ENCODE measurements at places on chromosomes 3 and 15.
A peak's percentile ranks its signal among the peaks of the same experiment; 100 is the strongest.

- no peak for DNase-seq
These were observed 457.3 kb upstream of the KCNMB2 start for GRCh38 chr3:178078953-178079352.

GRCh38 chr3:187015903-187016638, 85.7 kb downstream of the ST6GAL1 start:
- DNase-seq: peak; percentile 34

- DNase-seq: no peak
These were observed 232.2 kb downstream of the PTPRG start for GRCh38 chr3:61793521-61793920.

DNA sequence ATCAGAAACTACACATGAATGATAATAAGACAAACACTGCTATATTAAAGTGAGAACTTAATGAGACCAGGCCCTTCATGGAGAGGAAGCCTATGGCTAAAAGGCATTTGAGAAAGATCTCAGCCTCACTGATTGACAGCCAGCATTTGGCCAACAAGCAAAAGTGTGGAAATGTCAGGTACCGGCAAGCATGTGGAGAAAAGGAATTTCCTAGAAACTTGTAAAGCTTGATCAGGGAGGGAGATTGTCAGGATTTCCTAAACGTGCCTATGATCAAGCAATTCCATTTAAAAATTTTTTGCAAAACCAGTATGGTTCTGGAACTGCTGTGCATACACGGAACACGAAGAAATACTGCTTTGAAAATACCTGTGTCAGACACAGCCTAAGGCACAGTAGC, 220.3 kb upstream of the ATP10A start:
- DNase-seq: no peak

DNA sequence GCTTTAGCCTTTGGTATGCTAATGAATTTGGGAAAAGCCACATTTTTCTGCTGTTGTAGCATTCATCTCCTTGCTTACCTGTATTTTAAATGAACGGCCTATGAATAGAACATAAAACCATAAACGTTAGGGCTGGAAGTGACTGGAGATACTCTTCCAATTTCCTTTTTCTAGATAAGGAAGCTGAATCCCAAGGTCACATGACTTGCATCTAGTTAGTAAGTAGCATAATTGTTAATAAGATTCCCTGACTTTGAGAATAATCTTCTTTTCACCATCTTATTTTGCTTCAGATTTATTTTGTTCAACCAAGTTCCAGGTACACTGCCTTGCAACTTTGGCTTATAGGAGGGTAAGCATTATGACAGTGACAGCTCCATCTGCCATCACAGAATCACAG, 20.7 kb upstream of the EDEM1 start:
- DNase-seq: no peak

DNA sequence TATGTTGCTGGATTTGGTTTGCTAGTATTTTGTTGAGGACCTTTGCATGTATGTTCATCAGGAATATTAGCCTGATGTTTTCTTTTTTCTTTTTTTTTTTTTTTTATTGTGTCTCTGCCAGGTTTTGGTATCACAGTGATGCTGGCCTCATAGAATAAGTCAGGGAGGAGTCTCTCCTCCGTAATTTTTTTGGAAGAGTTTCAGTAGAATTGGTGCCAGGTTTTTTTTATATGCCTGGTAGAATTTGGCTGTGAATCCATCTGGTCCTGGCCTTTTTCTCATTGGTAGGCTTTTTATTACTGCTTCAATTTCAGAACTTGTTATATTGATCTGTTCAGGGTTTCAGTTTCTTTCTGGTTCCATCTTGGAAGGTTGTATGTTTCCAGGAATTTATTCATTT, 165.8 kb downstream of the VPS8 start:
- no peak for DNase-seq

DNA sequence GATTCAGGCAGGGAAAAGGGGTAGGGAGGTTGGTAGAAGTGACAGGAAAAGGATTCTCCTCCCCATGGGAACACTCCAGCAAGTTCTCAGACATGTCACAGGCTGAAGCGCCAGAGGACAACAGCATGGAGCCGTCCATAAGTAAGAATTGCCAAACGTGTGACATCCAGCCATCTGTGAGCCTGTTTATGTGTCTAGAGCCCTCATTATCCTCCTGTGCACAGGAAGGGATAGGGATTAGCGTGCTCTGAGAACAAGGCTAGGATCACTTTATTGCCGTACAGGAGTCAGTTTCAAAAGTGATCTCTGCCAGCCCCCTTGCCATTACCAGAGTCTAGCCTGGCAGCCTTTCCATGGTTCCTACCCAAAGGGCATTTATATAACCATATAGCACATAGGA, 549.5 kb downstream of the NTRK3 start:
- no peak for DNase-seq

DNA sequence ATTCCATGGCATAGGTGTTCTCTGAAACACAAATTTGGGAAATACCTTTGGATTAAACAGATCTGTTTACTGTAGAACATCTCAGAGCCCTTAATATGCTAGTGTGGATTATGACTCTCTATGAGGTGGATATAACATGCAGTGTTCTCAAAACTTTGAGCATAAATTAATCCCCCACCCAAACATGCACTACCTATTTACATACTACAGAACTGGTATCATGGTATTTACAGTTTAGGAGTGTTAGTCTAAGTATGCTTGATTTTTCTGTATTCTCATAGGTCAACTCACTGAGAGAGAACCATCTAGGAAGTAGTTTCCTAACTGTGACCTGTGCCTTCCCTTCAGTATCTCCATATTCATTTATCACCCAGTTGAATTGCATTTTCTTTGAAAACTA, 30.9 kb upstream of the ZNF609 start:
- DNase-seq: no peak

DNA sequence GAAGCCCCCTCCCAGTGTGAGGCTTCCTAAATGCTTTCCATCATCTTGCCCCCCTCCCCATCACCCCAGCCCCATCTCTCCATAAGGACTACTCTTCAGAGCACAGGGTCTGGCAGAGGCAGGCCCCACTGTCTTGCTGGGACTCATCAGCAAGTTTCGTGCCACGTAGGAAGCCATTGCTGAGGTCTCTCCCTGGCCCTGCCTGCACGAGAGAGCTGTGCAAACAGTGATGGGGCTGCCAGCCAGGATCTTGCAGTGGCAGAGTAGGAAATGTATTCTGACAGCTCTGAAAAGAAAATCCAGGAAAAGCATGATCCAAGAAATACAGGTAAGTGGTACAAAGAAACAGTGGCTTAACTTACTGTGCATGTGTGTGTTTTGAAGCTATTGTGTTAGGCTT, 22.6 kb downstream of the ISL2 start:
- DNase-seq: no peak

- DNase-seq: peak; percentile 87
These were observed 16.8 kb upstream of the CHD2 start for GRCh38 chr15:92883163-92883875.

GRCh38 chr3:150495563-150496168, 50.6 kb downstream of the SERP1 start:
- peak; percentile 65 for DNase-seq

GRCh38 chr3:164397462-164397861, 680.8 kb downstream of the SI start:
- DNase-seq: no peak

DNA sequence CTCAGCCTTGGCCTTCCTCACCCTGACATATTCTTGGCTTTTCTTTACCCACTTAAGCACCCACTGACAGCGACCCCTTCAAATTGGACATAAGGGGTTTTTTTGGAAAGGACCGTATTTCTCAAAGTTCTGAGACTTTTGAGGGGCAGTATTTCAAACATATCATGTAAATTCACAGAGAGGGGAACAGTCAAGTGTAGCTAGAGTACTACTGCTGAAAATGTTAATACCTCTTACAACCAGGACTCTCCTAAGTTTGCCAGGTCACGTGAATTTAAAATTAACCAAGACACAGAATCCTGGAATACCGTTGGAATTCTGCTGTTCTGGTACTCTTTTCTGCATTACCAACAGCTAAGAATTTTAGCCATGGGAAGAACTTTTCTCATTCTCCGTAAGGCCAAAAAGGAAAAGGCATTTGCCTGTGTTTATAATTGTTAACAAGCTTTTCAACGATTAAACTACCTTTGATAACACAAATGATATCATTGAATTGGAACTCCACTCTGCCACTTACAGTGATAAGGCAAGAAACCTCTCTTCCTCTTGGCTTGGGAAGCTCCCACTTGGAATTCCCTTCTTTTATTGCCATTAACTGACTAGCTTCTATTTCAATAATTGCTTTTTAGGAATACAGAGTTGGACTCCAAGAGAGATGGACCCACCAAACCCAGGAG, 597 bp upstream of the GBE1 start:
- DNase-seq: no peak

DNA sequence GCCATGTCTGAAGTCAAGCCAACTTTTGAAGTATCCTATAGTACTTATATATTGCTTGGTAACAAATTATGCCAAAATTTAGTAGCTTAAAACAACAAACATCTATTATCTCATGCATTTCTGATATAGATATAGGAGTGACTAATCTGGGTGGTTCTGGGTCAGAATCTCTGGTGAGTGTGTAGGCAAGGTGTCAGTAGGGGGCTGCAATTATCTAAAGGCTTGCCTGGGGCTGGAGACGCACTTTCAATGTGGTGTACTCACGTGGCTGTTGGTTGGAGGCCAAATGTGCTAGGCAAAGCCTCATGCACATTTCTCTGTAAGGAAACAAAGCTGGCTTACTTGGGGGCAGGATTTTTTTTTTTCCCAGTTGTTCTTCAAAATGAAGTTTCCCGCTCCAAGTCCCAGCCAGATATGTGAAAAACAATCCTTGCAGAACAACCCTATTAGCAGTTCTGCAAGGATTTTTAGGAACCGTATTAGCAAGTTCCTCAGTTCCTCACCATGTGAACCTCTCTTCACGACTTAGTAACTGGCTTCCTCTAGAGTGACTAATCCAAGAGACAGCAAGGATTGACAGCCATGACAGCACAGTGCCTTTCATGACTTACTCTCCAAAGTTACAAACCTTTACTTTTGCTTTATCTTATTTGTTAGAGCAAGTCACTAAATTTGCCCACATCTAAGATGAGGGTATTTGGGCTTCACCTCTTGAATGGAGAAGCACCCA, 25.8 kb downstream of the GREM1 start:
- DNase-seq: no peak

DNA sequence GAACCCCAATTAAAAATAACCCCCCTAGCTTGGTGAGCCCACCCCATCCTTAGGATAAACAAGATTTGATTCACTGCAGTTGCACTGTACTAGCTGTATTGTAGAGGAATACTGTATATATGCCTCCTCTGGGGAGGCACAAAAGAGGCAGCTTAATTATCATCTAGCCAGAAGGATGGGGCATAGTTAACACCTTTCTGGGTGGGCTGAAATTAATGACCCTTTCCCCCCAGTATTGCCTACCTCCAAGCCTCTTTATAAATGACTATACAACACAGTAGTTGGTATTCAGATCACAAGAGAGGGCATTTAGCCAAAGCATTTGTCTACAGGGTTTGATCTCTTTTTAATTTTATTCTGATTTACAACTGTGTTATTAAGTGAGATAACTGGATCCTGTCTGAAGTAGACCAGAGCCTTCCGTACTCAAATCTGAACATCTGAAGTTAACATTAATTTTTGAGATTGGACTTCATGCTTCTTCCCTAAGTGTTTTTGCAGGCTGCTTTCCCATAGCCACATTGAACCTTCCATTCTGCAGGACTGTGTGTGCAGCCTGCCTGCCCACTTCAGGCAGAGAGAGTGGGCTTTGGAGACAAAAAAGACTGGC, 807.0 kb upstream of the ARRDC4 start:
- DNase-seq: no peak

- DNase-seq: no peak
These were observed 26.8 kb upstream of the CPNE9 start for GRCh38 chr3:9676785-9677184.

DNA sequence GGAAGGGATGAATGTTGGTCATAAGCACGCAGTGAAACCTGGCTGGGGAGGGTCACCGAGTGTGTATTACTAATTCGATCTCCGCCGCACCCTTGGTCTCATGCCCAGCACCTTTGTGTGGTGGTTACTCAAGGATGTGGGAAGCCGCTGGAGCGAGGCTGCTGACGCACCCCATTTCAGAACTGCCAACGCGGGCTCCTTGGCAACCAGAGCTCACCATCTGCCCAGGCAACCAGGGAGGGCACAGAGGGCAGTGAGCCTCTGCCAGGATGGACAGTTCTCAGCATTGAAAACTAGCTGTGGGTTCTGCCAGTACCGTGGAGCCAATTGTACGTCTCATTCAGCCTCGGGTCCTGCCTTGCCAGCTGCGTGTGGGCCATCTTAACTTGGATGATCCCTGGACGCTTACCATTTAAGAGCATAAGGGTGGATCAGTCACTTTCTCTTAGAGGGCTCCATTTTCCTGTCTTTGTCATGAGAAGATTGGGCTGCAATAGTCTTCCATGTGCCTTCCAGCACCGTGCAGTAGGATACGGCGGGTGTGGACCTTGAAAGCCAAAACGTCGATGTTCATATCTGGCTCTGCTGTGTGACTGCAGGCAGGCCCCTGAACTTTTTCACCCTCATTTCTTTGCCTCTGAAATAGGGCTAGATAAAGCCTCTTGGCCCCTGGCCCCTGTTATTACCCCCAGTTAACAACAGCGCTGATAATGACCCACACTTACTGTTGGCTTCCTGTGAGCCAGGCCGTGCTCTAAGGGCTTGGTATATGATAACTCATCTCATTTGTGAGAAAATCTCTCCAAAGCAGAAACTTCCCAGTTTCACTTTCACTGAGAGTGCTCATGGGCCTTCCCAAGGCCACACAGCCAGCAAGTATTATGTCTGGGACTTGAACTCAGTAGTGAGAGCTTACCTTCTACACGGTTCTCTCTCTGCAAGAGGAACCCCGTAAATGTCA, 238.8 kb downstream of the OPA1 start:
- DNase-seq: peak; percentile 6

DNA sequence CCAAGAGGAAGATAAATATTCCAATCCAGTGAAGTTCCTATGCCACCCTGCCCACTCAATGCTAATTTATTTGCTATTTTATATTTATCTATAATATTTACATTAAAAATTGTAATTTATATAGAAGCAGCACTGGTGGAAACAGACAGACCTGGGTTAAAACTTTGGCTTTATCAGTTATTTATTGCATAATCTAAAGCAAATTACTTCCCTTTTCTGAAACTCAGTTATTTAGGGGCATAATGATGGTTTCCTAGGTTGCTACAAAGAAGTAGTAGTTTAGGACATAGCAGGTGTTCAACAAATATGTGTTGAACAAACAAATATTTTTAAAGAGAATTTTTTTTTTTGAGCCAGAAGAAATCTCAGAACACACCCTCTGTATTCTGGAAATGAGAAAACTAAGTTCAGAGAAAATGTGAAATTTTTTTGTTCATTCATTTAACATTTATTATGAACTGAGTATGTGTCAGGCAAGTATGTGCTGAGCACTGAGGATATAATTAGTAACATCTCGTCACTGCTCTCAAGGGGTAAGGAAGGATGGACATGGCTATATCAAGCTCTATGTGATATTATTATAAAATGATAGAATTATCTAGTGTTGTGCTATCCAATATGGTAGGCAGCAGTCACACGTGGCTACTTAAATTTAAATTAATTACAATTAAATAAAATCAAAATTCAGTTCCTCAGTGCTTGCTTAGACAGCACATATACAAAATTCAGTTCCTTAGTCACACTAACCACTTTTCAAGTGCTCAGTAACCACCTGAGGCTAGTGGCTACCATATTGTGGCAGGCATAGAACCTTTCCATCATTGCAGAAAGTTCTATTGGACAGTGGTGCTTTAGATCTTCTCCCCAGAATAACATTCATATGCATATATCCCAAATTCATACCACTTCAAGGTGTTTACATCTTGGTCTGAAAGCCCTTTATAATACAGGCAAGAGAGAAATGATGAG, 7.0 kb upstream of the UBE2Q2 start:
- DNase-seq: no peak

GRCh38 chr3:134852132-134852531, 57.1 kb downstream of the EPHB1 start:
- no peak for DNase-seq
